Activated CD4-positive, alpha-beta T cell treated with anti-CD3 and anti-CD28 coated beads, Interleukin-2, amount 50 U/mL, for 24 hours (primary cell): ENCODE measurements at places on chromosomes 6 and 20.

DNA sequence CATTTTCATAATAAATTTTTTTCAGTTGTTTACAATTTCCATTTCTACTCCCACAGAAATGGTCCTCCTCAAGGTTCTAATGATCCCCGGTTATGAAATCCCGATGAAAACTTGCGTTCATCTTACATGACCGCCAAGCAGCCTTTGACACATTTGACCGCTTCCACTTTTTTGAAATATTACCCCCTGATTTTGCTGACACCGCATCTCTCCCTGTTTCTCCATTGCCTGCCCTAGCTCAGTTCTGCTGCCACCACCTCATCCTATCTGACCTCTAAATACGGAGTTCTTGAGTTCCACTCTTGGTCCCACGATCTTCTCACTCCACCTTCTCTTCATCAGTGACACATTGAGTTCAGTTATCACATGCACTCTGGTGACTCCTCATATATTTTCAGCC is 74.1 kb downstream of the SLC35B3 start:
- no peak for DNase-seq

DNA sequence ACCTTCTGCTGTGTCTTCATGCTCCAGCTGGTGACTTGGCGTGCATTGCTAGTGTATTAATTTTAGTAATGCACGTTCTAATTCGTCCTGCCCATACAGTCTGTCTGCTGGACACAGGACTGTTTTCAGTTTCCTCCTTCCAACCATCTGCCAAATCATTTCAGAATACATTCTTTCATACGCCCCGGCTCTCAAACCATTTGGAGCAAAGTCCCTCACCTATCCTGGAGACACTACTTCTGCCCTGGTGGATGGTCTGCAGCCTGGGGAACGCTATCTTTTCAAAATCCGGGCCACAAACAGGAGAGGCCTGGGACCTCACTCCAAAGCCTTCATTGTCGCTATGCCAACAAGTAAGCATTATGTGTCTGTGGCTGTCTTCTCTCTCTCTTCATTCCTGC is 60.5 kb downstream of the FNDC1 start:
- DNase-seq: no peak

- DNase-seq: no peak
Measured at GRCh38 chr20:46838011-46838410, 56.6 kb upstream of the EYA2 start.

GRCh38 chr20:61865353-61865752 is 200.3 kb downstream of the TAF4 start:
- no peak for DNase-seq

- DNase-seq: no peak
Measured at GRCh38 chr6:118812970-118813369, 81.0 kb upstream of the ASF1A start.

GRCh38 chr6:37965964-37966676 is 146.6 kb downstream of the ZFAND3 start:
- DNase-seq: no peak
